ENCODE measurements at places on chromosomes 1 and 21.

DNA sequence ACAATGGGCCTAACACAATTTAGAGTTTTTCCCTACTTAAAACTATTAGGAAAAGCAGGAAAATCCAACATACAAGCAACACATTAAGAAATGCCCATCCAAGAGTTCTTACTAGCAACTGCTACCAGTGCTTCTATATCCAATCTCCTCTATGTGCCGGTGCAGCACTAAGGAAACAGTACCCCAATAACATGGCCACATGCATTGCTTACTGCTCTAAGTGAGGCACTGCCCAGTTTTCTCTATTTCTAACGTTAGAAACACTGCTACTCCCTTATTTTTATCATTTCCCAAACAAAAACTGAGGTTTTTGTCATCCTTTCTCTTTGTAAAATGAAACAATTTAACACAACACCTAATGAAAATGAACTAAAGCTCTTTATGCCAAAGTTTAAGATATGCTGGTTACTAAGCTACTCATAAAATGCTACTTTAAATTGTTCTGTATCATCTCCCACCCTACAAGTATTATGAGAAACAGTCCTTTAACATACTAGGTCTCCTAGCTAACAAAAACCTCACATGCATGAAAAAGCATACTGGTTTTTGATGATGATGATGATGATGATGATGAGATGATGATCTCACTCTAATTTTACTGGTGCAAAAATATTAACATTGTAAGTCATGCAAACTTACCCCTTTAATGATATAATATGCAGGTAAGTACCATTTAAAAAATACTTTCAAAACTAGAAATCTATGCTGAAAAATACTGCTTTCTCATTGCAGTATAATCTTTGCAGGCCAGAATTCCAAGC lies 90.7 kb upstream of the TTC39A start:
- DNase-seq = no peak

DNA sequence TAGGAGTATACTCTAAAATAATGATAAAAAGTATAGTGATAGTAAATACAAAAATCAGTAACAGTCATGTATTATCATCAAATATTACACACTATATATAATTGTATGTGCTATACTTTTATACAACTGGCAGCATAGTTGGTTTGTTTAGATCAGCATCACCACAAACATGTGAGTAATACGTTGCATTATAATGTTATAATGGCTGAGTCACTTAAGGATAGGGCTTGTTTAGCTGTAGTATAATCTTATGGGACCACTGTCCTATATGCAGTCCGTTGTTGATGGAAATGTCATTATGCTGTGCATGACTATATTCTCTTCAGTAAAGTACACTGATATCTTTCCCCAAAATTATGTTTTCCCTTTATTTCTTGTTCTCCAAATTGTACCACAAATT lies 92.8 kb downstream of the LYPLAL1 start:
- no peak for DNase-seq

DNA sequence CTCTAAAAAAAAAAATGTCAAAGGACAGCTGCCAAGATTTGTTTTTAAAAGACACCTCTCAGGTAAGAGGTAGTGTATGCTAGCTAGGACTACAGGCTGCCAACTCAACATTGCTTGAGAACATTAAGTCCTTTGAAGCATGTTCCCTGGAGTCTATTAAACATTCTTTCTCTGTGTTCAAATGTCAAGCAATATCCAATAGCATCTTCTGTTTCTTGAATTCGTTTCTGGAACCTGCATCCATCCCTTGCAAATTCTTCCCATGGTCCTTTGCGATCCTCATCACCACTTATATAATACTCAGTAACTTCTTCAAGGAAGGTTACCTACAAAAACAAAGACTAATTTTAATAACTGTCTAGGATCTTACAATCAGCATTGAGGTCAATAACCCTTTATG lies 5.6 kb downstream of the PPP1R15B start:
- no peak for DNase-seq

GRCh38 chr1:96722958-96723357 lies 1.4 kb downstream of the PTBP2 start:
- no peak for DNase-seq

GRCh38 chr21:42939582-42940413 lies 14.4 kb upstream of the ERVH48-1 start:
- peak; percentile 99 for DNase-seq

DNA sequence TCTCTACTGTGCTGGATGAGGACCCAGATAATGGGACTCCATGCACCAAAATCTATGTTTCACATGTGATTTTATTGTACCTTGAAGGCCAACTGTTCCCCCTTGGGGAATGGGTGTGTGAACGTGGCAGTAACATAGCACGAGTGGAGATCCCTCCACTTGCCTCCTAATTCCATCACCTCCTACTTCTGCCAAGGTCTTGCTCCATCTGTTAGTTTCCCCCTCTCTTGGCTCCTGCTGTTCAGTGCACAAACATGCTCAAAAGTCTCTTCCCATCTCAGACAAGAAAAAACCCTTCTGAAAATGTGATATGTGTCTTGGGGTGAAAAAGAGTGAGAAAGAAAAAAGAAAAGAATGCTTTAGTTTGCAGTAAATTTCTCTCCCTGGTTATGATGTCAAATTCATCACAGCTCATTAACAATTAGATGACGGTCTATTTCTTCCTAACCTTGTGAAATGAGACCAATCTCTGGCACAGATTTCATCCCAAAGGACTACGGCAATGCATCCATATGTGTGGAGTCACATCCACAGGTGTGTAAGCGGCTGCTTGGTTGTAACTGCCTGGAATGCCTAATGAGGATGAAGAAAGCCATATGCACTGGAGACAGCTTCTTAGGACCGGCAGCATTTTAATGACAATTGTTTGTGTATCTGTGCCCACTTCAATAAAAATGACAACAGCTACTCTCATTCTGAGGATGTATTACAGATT lies 79.3 kb upstream of the DIRAS3 start:
- DNase-seq = no peak

DNA sequence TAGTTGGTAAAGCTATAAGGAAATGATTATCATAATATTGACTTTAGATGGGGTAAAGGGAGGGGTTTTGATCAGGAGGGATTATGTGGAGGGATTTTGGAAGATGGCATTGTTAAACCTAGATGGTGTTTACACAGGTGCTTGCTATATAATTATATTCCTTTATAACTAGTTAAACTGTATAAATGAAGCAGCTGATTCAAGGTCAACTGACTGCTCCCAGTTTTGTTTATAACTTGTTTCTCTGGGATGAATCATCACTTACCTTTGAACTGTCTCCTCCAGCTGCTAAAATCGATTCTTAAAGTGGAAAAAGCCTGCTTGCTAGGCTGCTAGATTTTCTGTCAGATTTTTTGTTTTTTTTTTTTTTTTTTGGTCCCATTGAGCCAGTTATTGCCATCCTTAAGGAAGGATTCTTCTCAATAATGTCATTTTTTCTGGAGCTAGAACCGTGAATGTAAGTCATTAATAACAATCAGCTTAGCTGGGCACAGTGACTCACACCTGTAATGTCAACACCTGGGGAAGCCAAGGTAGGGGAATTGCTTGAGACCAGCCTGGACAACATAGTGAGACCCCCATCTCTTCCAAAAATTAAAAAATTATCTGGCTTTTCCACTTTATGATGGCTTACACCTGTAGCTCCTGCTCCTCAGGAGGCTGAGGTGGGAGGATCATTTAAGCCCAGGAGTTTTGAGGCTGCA lies 153.2 kb downstream of the PIK3R3 start:
- DNase-seq = no peak

All from skin of body (tissue), 3 donors.